ENCODE measurements at places on chromosomes 13 and 19.

DNA sequence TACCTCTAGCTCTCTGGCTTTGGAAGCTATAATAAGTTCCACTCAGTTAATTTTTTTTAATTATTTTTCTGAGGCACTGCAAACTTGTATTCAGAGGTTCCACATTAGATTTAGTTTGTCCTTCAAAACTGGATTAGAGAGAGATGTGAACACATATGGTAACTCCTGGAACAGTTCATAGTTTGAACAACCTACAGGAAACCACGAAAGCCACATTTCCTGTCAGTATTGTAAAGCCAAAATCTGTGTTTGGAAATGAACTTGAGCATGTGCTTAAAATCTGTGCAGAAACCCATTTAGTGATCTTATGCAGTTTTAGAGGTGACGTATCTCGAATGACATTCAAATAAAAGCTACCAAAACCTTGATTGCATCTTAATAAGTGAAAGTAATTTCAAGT lies 1952.0 kb downstream of the OLFM4 start:
- no peak for DNase-seq

GRCh38 chr19:35474104-35474503 lies 16.2 kb downstream of the KRTDAP start:
- DNase-seq, result no peak

- no peak for DNase-seq
Observed at GRCh38 chr19:5228932-5229777, 111.5 kb downstream of the PTPRS start.

DNA sequence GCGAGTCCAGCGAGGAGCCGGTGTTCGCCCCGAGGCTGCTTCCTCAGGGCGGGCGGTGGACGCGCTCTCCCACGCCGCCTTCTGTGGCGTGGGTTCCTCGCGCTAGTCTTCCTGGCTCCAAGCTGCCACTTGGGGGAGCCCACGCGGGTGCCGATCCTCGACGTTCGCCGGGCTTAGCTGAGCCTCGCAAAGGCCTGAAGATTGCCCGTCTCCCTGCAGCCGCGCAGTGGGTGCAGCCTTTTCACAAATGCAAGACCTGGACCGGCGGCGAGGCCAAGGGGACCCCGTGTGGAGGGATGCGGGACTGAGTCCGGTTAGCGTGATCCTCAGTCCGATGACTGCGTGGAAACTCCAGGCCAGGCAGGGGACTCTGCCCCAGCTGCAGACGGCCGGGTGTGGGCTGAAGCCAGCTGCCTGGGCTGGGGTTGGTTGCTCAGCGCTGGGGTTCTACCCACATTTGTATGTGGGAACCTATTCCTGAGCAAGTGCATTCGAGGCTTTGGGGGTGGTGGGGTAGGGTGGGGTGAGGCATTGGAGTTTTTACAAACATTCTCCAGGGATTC lies 16.6 kb upstream of the LRP3 start:
- peak; percentile 56 for DNase-seq

- DNase-seq, result no peak
Observed at GRCh38 chr13:37889102-37889501, 19.5 kb upstream of the TRPC4 start.

DNA sequence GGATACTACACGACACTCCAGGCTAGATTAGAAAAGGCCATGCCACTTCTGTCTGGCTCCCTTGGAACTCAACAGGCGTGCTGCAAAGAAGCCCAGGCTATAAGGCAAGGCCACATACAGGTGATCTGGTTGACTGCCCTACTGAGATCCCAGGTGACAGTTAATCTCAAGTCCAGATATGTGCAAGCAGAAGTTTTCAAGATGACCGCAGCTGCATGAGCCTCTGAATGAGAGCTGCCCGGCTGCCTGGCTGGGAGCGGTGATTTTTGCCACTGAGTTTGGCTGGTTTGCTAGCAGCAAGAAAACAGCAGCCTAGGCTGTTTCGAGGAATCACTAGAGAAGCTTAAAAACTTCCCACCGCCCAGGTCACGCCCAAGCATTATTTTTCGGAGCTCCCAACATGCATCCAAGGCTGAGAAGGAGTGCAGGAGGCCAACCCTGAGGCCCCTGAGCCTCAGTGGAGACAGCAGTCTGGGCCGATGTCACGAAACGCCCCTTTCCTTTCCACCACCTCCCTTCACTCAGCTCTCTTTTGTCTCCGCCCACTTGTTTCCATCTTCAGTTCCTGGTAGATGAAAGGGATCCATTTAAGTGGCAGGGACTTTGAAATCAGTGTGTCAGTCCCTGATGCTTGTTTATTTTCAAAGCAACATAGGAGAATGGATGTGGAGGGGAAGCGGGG lies 14.0 kb upstream of the URI1 start:
- DNase-seq, result no peak

DNA sequence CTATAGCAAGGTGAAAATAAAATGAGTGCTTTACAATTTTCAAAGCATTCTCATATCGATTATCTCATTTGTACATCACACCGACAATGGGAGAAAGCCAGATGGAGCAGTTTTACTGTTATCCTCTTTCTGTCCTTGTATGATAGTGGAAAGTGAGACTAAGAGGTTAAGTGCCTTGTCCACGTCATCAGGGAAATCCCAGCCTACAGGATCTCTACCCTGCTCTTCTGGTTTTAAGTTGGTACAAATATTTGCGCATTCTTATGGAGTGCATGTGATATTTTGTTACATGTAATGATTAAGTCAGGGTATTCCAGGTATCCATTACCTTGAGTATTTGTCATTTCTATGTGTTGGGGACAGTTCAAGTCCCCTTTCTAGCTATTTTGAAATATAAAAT lies 12.4 kb upstream of the ENOX1 start:
- no peak for DNase-seq

DNA sequence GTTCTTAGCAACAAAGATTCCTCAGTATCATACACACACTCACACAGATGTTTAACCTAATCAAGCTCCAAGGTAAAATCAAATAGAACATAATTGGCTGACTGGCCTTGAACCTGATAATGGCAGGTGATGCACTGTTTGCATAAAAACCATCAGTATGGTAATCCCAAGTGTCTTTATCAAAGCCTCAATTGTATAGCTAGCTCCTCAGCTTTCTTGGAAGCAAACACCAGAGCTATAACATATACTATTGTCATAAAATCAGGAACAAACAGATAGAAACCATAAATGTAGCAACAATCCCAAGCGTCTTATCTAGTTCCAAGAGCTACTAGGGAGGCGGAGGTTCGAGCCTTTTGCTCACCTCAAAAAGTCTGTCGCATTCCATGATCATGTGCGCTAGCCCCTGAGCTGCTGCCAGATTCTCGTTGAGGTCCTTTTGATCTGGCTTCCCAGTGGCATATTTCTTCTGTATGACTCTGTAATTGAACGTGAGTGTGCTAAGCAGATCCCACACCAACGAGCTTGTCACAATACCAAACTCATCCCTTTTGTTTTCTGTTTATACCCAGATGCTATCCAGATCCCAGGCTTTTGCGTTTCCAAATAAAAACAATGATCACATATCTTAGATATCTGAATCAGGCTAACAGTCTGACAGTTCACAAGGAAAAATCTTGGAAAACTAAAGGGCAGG lies 95.3 kb downstream of the KL start:
- no peak for DNase-seq

- no peak for DNase-seq
Observed at GRCh38 chr19:1901940-1902404, 3.2 kb upstream of the ADAT3 start.

- no peak for DNase-seq
Observed at GRCh38 chr19:49761625-49762311, 1.3 kb downstream of the TSKS start.

- DNase-seq, result no peak
Observed at GRCh38 chr13:28628241-28628640, 30.7 kb upstream of the POMP start.

GRCh38 chr13:77345150-77345780 lies 18.4 kb upstream of the MYCBP2 start:
- no peak for DNase-seq

GRCh38 chr13:108917581-108917980 lies 288.2 kb downstream of the MYO16 start:
- no peak for DNase-seq

DNA sequence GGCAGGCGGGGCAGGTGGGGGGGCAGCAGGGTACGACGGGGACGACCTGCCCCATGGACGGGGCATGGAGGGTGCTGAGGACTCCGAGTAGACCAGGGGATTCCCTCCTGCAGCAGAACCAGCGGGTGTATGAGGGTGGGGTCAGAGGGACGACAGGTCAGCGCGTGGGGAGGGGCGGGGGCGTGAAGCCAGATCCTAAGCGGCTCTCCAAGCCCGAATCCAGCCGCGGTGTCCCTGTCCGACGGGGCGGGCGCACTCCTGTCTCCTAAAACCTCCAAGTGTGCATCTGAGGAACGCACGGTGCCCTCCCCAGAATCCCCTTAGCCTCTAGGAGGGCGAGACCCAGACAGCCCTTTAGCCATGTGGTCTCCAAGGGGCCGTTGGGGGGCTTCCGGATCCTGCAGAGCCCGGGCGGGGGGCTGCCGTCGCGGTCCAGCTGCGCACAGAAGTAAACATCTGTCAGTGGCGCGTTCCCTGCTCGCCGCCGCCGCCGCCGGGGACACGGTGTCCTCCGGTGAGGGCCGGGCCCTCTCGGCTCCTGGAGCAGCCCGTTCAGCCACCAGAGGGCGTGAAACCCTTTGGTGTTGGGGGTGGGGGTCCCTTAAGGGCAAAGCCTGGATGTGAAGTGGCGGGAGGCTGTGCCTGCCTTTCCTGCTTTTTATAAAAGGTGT lies 730 bp downstream of the NRTN start:
- DNase-seq, result peak; percentile 47

GRCh38 chr13:30148786-30149185 lies 158.6 kb downstream of the KATNAL1 start:
- no peak for DNase-seq

GRCh38 chr13:74450525-74450845 lies 316.3 kb upstream of the KLF12 start:
- DNase-seq, result no peak

DNA sequence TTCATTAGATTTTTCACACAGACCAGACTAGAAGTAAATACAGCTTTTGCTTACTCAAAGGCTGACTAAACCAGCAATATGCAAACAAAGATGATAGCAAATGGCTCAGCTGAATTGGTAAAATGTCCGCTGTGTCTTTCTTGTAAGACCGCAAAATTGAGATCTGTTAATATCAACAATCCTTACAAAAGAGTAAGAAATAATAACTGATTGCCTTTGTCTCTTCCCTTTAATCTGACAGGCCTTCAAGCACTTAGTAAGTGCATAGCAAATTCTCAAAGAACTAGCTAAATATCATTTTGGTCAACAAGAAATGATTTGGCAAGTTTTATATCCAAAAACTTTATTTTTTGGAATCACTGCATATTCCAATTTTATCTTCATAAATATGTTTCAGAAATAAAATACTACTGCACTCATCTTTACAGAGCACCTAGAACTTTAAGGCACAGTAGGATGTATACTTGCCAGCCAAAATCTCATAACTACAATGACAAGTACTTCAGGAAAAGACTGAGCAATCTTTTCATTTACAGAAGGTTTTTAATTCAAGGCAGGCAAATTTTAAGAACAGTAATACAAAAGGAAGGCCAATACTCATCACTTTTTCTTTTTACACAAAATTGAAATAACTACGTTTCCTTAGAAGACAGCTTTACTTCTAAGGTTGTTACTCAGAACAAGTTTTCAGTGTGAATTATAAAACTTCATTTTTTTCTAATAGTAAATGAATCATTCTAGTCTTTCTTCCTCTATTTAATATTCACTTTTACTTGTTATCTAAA lies 1.1 kb downstream of the ELF1 start:
- DNase-seq, result no peak
